ENCODE measurements at places on chromosomes 4 and X. TPM values are rescaled to one million over a fixed set of nuclear protein-coding genes. Genes with fewer than 3 reads are reported as not detected.

- no peak for DNase-seq
These were observed 256.2 kb downstream of the TRAM1L1 start for GRCh38 chr4:116829187-116829586.

LINC00632 gene
- total RNA-seq: 88.3 TPM

- no peak for DNase-seq
These were observed 285.5 kb downstream of the CRLF2 start for GRCh38 chrX:926991-927390.

DNA sequence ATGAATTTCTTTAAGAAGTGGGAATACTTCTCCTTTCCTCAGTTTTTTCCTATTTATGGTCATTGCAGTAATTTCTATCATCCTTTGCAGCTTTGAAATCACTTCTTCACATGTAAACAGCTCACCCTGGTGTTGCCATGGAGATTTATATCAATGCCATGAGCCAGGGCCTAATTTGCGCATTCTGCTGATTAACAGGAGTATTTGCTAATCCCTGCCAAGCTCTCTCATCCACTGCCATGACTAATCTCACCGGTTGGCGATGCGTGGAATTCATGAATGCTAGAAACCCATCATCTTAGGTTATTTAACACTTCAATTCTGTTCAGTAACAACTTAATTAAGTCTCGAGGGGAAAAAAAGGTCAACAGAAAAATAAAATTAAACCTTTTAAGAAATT, 11.8 kb upstream of the FGF13 start:
- DNase-seq: no peak

- DNase-seq: no peak
These were observed 74.7 kb downstream of the REPS2 start for GRCh38 chrX:17020851-17021821.

All from body of pancreas (tissue), 4 donors.